ENCODE measurements at places on chromosomes 4 and X. TPM values are rescaled to one million over a fixed set of nuclear protein-coding genes. Genes with fewer than 3 reads are reported as not detected.
A peak's percentile ranks its signal among the peaks of the same experiment; 100 is the strongest.

P2RY8 gene
- 1.3 TPM for total RNA-seq

FGFBP2 gene
- total RNA-seq: 0.20 TPM

PABPC5 gene
- total RNA-seq: 4.8 TPM

BCAP31 gene
- 141 TPM for total RNA-seq

NBDY gene
- total RNA-seq: 35.1 TPM

RUFY3 gene
- 52.8 TPM for total RNA-seq

ADAM29 gene
- not detected for total RNA-seq

DNA sequence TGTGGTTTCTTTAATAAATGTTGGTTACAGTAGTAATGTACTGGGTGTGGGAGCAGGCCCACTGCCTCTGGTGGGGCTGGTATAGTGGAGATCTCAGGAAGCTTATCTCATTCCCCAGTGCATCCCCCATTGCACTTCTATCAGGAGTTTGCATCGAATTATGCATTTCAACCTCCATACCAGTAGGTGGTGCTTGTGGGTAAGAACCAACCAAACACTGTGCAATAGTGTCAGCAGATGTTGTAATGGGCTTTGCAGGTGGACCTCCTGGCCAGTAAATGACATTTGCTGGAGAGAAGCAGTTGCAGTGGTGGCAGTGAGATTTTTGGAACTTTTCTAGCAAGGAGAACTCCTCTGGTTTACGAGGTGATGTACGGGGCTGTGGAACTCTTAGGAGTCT lies 150.6 kb downstream of the POU3F4 start:
- no peaks in the 10 kb centered on the region for H3K36me3 ChIP-seq
- no peak overlapping the region for H3K27ac ChIP-seq
- no peaks in the 10 kb centered on the region for H3K27me3 ChIP-seq
- no peaks in the 10 kb centered on the region for H3K4me1 ChIP-seq
- DNase-seq: no peak
- no peak overlapping the region for H3K4me3 ChIP-seq

- H3K27me3 ChIP-seq: no peaks in the 10 kb centered on the region
- no peaks in the 10 kb centered on the region for H3K4me1 ChIP-seq
- no peak overlapping the region for H3K4me3 ChIP-seq
- H3K27ac ChIP-seq: no peak overlapping the region
- no peaks in the 10 kb centered on the region for H3K36me3 ChIP-seq
- DNase-seq: no peak
Observed at GRCh38 chr4:128009428-128009827, 44.2 kb downstream of the ABHD18 start.

- no peak for DNase-seq
- no peaks in the 10 kb centered on the region for H3K27me3 ChIP-seq
- no peak overlapping the region for H3K4me3 ChIP-seq
- H3K27ac ChIP-seq: no peak overlapping the region
- no peaks in the 10 kb centered on the region for H3K36me3 ChIP-seq
- peaks cover 17% of the 10 kb centered on the region for H3K4me1 ChIP-seq
Observed at GRCh38 chr4:128831531-128832242, 22.2 kb downstream of the JADE1 start.

DNA sequence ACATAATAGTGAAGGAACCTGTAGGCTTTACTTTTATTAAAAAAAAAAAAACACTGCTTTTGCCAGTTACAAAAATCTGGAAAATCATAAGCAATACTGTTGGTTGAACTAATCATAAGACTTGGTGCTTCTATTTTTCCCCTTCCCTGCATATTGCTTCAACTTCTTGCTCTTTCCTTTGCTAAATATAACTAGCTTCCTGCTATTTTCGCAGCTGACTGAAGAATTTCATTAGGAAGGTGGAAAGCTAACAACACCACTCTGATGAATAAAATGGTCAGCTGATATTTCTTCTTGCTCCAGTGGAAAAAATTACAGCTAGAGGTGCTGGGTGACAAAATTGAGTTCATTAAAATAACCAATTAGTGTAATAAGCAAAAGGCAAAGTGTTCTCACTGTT lies 39.3 kb downstream of the MEPE start:
- no peak overlapping the region for H3K27ac ChIP-seq
- H3K36me3 ChIP-seq: no peaks in the 10 kb centered on the region
- H3K4me1 ChIP-seq: no peaks in the 10 kb centered on the region
- no peak for DNase-seq
- H3K4me3 ChIP-seq: no peak overlapping the region

- H3K36me3 ChIP-seq: no peaks in the 10 kb centered on the region
- peak; percentile 56 for DNase-seq
- no peaks in the 10 kb centered on the region for H3K4me1 ChIP-seq
- peak overlapping the region; percentile 41 for H3K4me3 ChIP-seq
Observed at GRCh38 chr4:127622921-127623796, 9.6 kb upstream of the INTU start.

- no peak overlapping the region for H3K4me3 ChIP-seq
- H3K27me3 ChIP-seq: no peaks in the 10 kb centered on the region
- no peak overlapping the region for H3K27ac ChIP-seq
- no peaks in the 10 kb centered on the region for H3K36me3 ChIP-seq
- DNase-seq: no peak
Observed at GRCh38 chr4:87419578-87420249, 2.7 kb upstream of the NUDT9 start.

DNA sequence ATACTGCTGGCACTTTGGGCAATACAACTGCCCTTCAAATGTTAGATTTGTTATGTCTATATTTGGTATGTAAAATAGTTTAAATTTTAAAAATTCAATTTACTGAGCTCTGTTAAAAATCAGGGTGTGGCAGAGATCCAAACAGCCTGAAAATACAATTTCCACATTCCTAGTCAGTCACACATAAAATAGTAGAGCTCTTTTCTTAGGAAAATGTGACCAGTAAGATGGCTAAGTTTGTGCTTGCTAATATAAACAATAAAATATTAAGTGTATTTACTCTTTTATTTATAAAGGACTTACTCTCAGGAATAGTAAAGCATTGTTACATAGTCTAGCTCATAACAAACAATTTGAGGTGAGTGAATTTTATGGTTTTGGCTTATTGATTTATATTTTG lies 200.2 kb downstream of the DKK2 start:
- no peaks in the 10 kb centered on the region for H3K27me3 ChIP-seq
- H3K4me1 ChIP-seq: no peaks in the 10 kb centered on the region
- H3K27ac ChIP-seq: no peak overlapping the region
- no peak for DNase-seq
- no peaks in the 10 kb centered on the region for H3K36me3 ChIP-seq

DNA sequence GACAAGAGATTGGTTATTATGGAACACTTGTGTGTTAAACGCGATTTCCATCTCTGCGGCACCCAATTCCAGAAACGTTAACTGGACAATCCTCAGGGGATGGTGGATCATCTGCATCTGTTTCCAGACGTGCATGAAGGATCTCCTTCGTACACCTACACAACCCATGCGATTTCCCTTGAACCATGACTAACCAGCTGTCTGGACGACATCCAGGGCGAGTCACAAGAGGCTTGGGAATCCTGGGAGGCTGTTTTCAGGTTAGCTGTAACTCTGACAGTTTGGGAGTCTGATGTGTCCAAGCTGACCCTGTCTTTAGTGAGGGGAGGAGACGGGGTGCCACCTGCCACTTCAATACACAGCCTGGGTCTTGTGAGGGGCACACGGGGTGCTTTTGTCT lies 84.5 kb downstream of the GATB start:
- H3K4me1 ChIP-seq: peaks cover 5% of the 10 kb centered on the region
- H3K27me3 ChIP-seq: no peaks in the 10 kb centered on the region
- no peaks in the 10 kb centered on the region for H3K36me3 ChIP-seq
- H3K27ac ChIP-seq: no peak overlapping the region
- H3K4me3 ChIP-seq: no peak overlapping the region
- no peak for DNase-seq

DNA sequence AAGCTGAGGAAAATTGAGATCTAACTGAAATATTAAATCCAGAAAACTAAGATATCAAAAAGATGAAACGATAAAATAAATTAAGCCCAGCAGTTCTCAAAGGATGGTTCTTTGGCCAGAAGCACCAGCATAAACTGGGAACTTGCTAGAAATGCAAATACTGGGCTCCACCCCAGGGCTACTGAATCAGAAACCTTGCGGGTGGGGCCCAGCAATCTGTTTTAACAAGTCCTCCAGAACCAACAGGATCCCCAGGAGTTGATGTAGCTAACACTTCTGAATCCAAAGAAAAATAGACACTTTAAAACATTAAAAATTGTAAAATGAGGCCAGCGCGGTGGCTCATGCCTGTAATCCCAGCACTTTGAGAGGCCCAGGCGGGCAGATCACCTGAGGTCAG lies 14.1 kb upstream of the TMEM154 start:
- no peaks in the 10 kb centered on the region for H3K4me1 ChIP-seq
- DNase-seq: no peak
- no peaks in the 10 kb centered on the region for H3K27me3 ChIP-seq
- no peaks in the 10 kb centered on the region for H3K36me3 ChIP-seq
- no peak overlapping the region for H3K4me3 ChIP-seq

- H3K27ac ChIP-seq: no peak overlapping the region
- no peak overlapping the region for H3K4me3 ChIP-seq
- H3K36me3 ChIP-seq: no peaks in the 10 kb centered on the region
- DNase-seq: no peak
- H3K27me3 ChIP-seq: no peaks in the 10 kb centered on the region
Observed at GRCh38 chr4:76192236-76192635, 21.4 kb downstream of the SCARB2 start.
